CD4-positive, alpha-beta T cell (primary cell): ENCODE measurements at places on chromosomes 5 and 9. TPM values are rescaled to one million over a fixed set of nuclear protein-coding genes. Genes with fewer than 3 reads are reported as not detected.

DNA sequence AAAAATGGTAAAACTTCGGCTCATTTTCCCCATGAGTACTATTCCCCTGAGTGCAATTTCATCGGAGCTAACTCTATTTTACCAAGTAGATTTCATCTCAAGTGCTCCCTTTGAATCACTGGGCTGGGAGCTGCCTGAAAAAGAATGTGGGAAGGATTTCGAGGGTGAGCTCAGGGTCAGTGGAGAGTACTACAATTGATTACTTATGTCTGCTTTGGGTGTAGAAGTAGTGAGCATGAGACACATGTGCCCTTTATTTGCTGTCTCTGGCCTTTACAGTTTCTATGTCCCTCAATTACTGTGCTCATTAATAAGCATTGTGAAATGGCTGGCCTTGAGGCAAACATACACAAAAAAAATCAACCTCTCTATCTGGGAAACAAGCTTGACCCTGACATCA lies 172.7 kb upstream of the RFX3 start:
- peaks cover 6% of the 10 kb centered on the region for H3K27me3 ChIP-seq
- DNase-seq: no peak
- H3K4me3 ChIP-seq: no peak overlapping the region
- H3K4me1 ChIP-seq: no peaks in the 10 kb centered on the region
- no peaks in the 10 kb centered on the region for H3K36me3 ChIP-seq

DNA sequence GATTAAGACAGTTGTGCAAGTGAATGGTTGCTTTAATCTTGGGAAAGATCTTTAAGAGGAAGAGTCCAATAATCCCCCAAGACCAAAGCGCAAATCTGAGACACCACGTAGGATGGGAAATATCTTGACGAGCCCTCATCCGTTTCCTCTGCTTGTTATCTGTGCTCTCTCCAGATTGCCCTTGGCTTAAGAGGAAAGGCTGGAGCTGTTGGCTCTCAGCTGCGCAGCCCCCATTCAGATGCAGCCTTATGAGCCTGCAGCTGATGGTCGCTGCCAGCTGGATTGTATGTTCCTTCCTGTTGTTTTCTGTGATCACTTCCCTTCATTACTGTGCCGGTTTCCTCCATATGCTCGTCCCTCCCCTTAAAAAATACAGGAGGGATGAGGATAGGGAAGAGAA lies 47.7 kb downstream of the PWWP2A start:
- H3K36me3 ChIP-seq: peaks cover 4% of the 10 kb centered on the region
- no peaks in the 10 kb centered on the region for H3K4me1 ChIP-seq
- no peak overlapping the region for H3K27ac ChIP-seq
- H3K27me3 ChIP-seq: no peaks in the 10 kb centered on the region
- no peak overlapping the region for H3K4me3 ChIP-seq

- no peaks in the 10 kb centered on the region for H3K27me3 ChIP-seq
- DNase-seq: no peak
- no peak overlapping the region for H3K4me3 ChIP-seq
Measured at GRCh38 chr5:37478121-37478894, 99.2 kb downstream of the WDR70 start.

DNA sequence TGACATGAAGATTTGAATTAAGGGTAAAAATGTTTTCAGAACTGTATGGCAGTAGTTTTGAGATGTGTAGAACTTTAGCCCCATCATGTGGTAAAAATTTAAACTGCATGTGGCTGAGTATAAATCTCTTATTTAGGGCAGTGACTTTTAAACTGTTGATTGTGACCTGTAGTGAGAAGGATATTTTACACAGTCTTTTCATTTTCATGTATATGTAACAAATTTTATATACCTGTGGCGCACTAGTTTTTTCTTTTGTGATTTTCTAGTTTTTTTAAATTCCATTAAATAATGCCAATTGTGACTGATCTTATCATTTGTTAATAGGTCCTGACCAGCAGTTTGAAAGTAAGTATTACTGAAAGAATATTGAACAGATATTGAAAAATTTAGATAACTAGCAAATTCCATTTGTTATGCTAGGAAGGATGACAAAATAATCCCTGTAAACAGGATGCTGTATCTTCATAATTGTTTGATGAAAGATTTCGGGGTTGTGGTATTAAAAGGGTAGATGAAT lies 47.2 kb downstream of the GPBP1 start:
- H3K27ac ChIP-seq: no peak overlapping the region
- H3K4me1 ChIP-seq: peaks cover 14% of the 10 kb centered on the region
- H3K27me3 ChIP-seq: no peaks in the 10 kb centered on the region

DNA sequence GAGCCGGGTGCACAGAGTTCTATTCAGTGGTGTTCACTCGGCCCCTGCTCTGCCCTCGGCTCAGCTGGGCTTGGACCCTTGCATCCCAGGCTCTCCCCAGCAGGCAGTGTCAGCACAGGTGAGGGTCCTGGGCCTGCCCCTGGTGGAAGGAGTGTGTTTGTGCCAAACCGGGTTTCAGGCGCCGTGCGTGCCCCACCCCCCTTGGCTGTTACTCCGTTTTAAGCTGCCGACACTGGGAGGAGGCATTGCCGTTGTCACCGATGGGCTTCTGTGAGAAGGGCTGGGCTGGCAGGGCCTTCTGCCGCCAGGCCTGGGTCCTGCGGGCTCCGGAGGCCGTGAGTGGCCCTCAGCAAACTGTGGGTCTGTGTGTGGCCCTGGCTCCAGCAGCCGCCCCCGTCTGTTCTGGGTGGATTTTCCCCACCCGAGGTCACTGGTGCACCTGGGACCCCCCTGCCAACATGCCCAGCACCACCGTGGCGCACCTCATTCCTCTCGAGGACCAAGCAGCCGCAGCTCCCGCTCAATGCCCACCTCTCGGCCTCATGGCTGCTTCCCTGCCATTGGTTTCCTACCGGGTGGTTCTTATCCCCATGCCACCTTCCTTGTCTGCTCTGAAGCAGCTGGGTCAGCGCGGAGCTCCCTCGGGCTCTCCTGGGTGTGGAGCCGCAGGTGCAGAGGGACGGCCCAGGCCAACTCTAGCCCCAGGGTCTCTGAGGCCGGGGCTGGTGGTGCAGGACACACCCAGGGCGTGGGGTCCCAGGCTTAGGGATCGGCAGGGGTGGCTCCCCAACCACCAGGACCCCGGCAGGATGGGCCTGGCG lies 44.3 kb upstream of the EXOC3 start:
- H3K27me3 ChIP-seq: peaks cover 15% of the 10 kb centered on the region
- H3K27ac ChIP-seq: no peak overlapping the region
- H3K36me3 ChIP-seq: no peaks in the 10 kb centered on the region
- H3K4me3 ChIP-seq: no peak overlapping the region

DNA sequence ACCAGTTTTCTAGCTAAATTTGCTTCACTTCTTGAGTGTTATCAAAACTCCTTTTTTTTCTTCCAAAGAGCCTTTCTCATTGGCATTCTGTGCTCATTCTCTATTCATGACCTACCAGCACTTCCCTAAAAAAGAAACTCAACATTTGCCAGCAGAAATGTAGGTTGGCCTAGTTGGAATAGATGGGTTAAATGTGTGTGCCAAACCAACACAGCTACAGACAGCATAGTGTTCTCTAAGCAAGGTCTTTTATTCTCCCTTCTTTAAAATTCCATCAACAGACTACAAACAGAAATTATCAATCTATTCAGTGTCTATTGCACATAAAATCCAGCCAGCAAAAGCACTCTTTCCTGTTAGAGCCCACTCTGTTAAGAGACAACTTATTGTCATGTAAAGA lies 255.8 kb upstream of the PUM3 start:
- H3K4me3 ChIP-seq: no peak overlapping the region
- H3K27me3 ChIP-seq: no peaks in the 10 kb centered on the region
- H3K27ac ChIP-seq: no peak overlapping the region
- H3K36me3 ChIP-seq: no peaks in the 10 kb centered on the region
- no peaks in the 10 kb centered on the region for H3K4me1 ChIP-seq

Gene MFAP3
- 17.7 TPM for total RNA-seq

Gene TAF11L5
- not detected for total RNA-seq

Gene POLE3
- 63.6 TPM for total RNA-seq

Gene ADCY2
- not detected for total RNA-seq
